ENCODE measurements at places on chromosomes 3 and 15.

GRCh38 chr3:113649174-113649845, 47.1 kb downstream of the USF3 start:
- no peak for DNase-seq

DNA sequence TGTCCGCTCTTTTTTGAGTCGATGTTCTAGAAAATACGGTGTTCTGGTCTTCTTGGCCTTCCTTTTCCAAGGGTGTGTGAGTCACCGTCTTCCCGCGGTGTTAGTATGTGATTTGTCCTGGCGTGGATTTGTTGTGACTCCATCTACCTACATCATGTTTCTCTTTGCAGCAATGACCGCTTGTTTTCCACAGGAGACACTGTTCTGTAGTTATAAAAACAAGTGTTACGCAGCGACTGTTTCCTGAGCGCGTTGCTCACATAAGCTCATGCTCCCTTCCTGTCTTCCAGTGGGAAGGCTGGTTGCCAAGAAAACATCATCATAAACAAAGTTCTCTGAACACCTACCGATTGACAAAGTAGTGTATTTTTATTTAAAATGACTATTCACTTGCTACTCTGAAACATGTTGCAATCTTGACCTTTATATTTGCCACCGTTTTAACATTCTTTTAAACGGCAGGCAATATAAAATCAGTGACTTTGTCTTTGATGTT, 19.0 kb downstream of the USP13 start:
- DNase-seq: peak; percentile 12

DNA sequence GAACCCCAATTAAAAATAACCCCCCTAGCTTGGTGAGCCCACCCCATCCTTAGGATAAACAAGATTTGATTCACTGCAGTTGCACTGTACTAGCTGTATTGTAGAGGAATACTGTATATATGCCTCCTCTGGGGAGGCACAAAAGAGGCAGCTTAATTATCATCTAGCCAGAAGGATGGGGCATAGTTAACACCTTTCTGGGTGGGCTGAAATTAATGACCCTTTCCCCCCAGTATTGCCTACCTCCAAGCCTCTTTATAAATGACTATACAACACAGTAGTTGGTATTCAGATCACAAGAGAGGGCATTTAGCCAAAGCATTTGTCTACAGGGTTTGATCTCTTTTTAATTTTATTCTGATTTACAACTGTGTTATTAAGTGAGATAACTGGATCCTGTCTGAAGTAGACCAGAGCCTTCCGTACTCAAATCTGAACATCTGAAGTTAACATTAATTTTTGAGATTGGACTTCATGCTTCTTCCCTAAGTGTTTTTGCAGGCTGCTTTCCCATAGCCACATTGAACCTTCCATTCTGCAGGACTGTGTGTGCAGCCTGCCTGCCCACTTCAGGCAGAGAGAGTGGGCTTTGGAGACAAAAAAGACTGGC, 807.0 kb upstream of the ARRDC4 start:
- DNase-seq: no peak

- no peak for DNase-seq
Measured at GRCh38 chr3:13537244-13537908, 11.5 kb upstream of the FBLN2 start.

GRCh38 chr15:54990793-54991192, 205.9 kb downstream of the RSL24D1 start:
- no peak for DNase-seq

GRCh38 chr15:63677778-63678177, 80.6 kb downstream of the FBXL22 start:
- no peak for DNase-seq

GRCh38 chr3:5917932-5918331, 730.4 kb downstream of the EDEM1 start:
- no peak for DNase-seq

GRCh38 chr3:81955878-81956277, 194.4 kb upstream of the GBE1 start:
- DNase-seq: no peak

- no peak for DNase-seq
Measured at GRCh38 chr15:96958721-96959120, 628.2 kb downstream of the NR2F2 start.

DNA sequence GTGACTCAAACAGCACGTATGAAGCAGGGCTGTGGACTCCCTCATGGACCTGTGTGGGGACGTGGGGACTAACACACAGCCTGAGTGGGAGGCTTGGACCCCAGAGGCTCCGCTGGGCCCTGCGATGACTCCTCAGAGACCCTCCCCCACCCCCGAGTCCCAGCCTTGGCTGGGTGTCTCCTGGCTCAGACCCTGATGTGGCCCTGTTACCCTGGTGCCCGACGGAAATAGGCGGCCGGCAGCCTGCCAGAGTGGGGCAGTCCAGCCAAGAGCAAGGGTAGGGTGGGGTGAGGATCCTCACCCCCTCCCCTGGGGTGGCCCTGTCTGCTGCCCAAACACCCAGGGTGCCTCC, 15.3 kb downstream of the TNK2 start:
- no peak for DNase-seq

- no peak for DNase-seq
Measured at GRCh38 chr3:126329927-126330725, 27.1 kb downstream of the KLF15 start.

DNA sequence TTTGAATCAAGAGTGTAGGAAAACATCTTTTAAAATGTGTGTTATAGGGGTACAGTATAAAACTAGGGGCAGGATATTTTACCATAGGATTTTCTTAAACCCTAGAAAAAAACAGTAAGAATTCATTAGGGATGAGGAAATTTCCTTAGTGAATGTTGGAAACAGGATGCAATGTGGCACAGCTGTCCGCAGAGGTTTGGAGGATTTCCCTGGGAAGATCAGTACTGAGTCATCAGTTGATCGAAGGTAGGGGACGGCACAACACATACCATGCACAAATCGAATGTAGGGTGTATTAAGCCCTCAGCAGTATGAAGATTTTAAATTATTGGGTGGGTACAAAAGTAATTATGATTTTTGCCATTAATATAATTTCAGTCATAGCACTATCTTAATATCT, 49.9 kb downstream of the FNDC3B start:
- no peak for DNase-seq

- no peak for DNase-seq
Measured at GRCh38 chr3:183132409-183132808, 30.1 kb downstream of the LAMP3 start.
